ENCODE measurements at places on chromosomes 7 and 10.

DNA sequence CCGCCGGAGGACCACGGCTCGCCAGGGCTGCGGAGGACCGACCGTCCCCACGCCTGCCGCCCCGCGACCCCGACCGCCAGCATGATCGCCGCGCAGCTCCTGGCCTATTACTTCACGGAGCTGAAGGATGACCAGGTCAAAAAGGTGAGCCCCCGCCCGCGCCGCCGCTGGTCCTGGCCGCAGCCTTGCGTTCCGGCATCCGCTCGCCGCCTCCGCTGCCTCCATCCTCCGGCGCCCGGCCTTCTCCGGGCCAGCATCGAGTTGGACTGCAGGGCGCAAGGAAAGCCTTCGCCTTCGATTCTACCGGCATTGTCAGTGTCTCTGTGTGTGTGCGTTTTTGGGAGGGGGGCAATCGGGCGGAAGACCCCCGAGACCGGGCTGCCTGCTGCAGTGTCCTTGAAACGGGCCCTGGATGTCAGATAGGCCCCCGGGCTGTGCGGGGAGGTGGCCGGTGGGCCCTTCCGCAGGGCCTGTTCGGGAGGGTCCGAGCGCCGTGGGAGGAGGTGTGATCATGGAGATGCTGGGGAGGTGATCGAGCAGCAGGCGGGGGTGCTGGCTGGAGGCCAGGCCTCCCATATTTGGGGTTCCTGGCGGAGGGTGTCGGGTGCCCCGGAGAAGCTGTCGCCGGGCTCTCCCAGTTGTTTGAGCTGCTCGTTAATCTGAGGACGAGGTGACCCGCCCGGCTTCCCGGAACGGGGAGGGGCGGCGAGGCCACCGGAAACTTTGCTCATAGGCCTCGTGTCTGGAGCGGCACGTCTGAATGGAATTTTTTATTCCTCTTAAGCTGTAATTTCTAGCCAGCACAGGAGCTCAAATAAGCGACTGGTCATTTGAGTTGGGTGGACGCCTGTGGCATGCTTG, 40.8 kb downstream of the HK1 start:
- DNase-seq = peak; percentile 62

DNA sequence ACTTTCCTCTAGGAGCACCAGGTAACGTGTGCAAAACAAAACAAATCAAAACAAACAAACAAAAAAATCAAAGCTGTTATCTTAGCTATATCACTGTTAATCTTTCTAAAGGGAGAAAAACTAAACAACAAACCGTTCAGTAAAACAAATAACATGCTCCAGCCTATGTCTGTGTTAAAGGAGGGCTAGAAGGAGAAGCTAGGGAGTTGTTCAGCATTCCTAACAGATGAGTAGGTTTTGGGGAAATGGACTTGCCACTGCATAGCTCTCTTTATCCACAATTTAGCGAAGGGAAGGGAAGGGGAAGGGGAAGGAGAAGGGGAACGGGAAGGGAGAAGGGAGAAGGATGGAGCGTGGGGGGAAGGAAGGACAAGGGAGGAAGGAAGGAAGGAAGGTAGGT, 134.2 kb upstream of the AKR1E2 start:
- peak; percentile 48 for DNase-seq

DNA sequence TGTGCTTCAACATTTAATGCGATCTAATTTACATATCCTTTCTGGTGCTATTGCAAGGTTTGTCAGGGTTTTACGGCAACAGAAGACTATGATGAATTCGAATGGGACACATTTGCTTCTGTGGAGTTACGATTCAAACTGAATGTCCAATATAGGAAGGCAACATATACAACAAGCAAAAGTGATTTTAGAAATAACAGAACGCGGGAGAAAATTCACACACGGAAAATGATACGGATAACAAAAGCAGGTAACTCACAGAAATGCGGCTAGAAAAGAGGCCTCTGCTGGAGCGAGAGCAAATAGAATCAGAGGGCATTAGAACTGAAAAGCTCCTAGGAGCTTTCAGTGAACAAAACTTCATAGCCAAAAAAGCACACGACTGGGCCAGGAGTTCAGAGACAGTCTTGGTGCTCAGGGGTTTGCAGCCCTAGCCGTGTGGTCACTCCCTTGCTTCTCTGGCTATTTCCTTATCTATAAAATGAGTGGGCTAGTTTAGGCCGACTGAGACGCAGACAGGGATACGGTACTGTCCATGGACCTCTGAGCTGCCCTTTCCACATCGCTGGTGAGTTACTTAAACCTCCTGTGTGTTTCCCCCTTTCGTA, 557 bp upstream of the TAX1BP1 start:
- DNase-seq = no peak

DNA sequence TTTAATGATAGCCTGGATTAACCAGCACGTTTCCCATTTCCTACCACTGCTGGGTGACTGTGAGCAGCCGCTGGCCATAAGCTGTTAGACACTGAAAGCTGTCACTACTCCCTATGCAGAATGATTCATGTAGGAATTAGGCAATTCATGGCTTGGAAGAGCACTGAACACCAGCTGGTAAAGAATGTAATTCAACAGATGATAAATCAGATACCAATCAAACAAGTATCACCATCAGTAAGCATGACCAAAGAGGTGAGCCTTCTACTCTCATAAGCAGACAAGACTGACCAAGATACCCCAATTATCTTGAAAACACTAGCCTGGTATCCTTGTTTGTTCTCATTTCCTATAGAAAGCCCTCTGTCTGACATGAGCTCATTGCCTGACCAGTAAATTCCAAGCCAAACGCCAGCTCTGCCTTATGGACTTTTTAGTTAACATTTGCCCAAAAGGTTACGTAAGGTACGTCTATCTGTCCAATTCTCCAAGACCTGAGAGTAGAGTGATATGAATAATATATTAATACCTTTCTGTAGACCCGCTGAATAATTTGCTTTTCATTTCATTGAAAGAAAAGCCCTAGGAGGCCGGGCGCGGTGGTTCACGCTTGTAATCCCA, 127.7 kb downstream of the ELMO1 start:
- DNase-seq = no peak

DNA sequence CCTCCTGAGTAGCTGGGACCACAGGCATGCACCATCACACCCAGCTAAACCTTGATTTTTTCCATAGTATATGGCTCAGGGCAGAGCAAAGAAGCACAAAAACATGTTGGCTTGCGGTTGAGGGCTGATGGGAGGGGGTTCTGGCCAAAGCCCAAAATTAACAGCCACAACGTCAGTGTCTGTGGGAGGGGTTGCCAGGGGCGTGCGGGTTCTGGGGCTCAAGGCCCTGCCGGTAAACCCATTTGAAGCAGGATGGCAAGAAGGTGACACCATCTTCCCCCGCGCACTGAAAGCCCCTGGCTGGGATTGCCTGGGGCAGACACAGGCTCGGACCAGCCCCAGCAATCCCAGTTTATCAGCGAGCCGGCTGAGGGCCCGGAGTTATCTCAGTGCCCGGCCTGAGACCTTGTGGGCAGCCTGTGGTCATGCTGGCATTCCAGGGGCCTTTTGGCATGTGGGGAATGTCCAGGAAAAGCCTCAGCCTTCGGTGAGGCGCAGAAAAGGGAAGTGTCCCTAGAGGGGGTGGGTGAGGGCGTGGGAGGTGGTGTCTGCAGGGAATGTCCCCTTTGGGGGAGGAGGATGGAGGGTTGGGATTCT, 167.7 kb upstream of the TNRC18 start:
- peak; percentile 90 for DNase-seq

- no peak for DNase-seq
Measured at GRCh38 chr10:7485244-7485556, 74.4 kb upstream of the SFMBT2 start.

All from AG10803 (cell line).